ENCODE measurements at places on chromosomes 2 and 18.

- no peaks in the 10 kb centered on the region for H3K27me3 ChIP-seq
- H3K4me1 ChIP-seq, result no peaks in the 10 kb centered on the region
- no peak overlapping the region for H3K4me3 ChIP-seq
- no peaks in the 10 kb centered on the region for H3K36me3 ChIP-seq
- no peak for DNase-seq
These were observed 239.3 kb downstream of the GLI2 start for GRCh38 chr2:120974950-120975349.

DNA sequence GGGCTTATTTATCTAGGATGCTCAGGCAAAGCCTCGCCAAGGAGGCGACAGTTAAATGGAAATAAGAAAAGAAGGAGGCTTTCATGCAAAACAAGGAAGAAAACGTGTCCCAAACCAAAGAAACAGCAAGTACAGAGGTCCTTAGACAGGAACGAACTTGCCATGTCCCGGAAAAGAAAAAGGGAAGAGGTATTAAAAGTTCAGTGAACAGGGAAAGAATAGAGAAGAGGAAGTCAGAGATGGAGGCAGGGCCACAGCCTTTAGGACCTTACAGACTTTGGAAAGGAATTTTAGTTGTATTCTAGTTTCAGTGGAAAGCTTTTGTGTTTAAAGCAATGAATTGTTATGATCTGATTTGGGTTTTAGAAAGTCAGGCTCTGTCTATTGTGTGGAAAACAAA, 22.1 kb downstream of the IKZF2 start:
- peaks cover 70% of the 10 kb centered on the region for H3K4me1 ChIP-seq
- no peaks in the 10 kb centered on the region for H3K27me3 ChIP-seq
- DNase-seq, result no peak
- no peaks in the 10 kb centered on the region for H3K36me3 ChIP-seq

- DNase-seq, result no peak
- H3K27ac ChIP-seq, result no peak overlapping the region
- H3K4me1 ChIP-seq, result no peaks in the 10 kb centered on the region
- no peak overlapping the region for H3K4me3 ChIP-seq
- no peaks in the 10 kb centered on the region for H3K36me3 ChIP-seq
- no peaks in the 10 kb centered on the region for H3K27me3 ChIP-seq
These were observed 53.0 kb downstream of the REEP1 start for GRCh38 chr2:86284401-86284841.

- H3K27ac ChIP-seq, result no peak overlapping the region
- no peaks in the 10 kb centered on the region for H3K27me3 ChIP-seq
- peak; percentile 49 for DNase-seq
- peaks cover 20% of the 10 kb centered on the region for H3K4me1 ChIP-seq
- H3K36me3 ChIP-seq, result no peaks in the 10 kb centered on the region
These were observed 5.3 kb upstream of the DLX1 start for GRCh38 chr2:172079838-172080640.

- H3K4me1 ChIP-seq, result no peaks in the 10 kb centered on the region
- H3K27ac ChIP-seq, result no peak overlapping the region
- H3K27me3 ChIP-seq, result no peaks in the 10 kb centered on the region
- DNase-seq, result peak; percentile 4
These were observed 555.9 kb upstream of the VRK2 start for GRCh38 chr2:57490741-57491140.

DNA sequence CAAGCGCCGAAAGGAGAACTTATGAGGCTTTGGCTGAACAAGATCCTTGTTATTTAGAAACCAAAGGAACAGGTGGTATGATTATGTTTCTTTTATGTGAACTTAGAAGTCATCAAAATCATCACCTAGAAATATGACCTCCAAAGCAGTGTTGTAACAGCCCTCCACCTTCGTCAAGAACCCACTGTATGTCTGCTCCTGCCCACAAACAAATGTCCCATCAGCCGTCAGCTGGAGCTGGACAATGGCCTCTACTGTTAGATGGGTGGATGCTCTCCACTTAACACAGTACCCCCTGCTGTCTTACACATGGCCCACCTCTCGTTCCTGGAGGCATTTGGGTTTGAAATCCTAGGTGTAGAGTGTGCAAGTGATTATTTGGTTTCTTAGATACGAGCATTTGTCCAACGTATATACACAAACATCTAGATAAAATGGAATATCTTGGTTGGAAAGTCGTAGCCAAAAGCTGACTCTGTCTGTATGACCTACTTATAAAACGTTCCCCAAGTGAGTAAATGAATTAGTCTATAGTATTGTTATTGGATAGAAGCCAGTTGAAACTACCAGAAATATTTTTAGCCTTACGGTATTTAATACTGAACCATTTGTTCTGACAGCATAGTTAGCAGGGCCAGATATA, 113.0 kb downstream of the CRIM1 start:
- no peaks in the 10 kb centered on the region for H3K27me3 ChIP-seq
- peak overlapping the region; percentile 61 for H3K27ac ChIP-seq
- H3K36me3 ChIP-seq, result peaks cover 12% of the 10 kb centered on the region
- no peak for DNase-seq
- H3K4me3 ChIP-seq, result no peak overlapping the region

GRCh38 chr2:190755772-190756415, 107.0 kb downstream of the NAB1 start:
- no peaks in the 10 kb centered on the region for H3K36me3 ChIP-seq
- DNase-seq, result no peak
- H3K4me3 ChIP-seq, result no peak overlapping the region
- H3K27me3 ChIP-seq, result no peaks in the 10 kb centered on the region
- no peak overlapping the region for H3K27ac ChIP-seq
- H3K4me1 ChIP-seq, result no peaks in the 10 kb centered on the region

- no peaks in the 10 kb centered on the region for H3K36me3 ChIP-seq
- no peak overlapping the region for H3K4me3 ChIP-seq
- H3K27ac ChIP-seq, result no peak overlapping the region
- H3K27me3 ChIP-seq, result no peaks in the 10 kb centered on the region
- DNase-seq, result no peak
- no peaks in the 10 kb centered on the region for H3K4me1 ChIP-seq
These were observed 820.0 kb downstream of the CPS1 start for GRCh38 chr2:211376410-211376809.

- DNase-seq, result no peak
- no peak overlapping the region for H3K4me3 ChIP-seq
- H3K4me1 ChIP-seq, result no peaks in the 10 kb centered on the region
- H3K27ac ChIP-seq, result no peak overlapping the region
- H3K36me3 ChIP-seq, result no peaks in the 10 kb centered on the region
- peaks cover 42% of the 10 kb centered on the region for H3K27me3 ChIP-seq
These were observed 67.7 kb downstream of the NCK2 start for GRCh38 chr2:105812180-105813044.

DNA sequence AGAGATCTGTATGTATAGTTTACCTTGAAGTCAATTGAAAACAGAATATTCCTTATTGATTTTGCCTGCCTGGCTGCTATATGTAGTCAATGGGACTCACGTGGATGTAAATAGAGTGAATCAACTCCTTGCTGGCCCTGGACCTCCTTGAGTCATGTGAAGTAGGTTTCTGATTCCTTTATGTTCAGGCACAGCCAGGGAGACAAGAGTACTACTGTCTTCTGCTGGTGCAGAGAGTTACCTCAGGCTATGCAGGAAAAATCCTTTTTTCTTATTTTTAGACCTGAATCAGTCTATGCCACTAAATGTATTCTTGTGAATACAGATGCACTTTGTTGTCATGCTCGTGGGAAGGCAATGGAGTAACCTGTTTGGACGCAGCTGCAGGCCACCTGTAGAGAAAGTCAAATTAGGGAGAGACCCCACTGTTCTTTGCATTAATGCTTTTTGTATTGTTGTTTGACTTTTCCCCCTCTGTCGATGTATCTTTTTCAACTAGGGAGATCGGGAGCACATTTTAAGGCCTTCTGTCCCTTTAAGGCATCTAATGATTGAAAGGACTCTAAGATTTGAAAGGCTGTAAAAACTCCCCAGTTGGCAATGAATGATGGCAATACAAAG, 473.9 kb downstream of the ARHGAP15 start:
- no peaks in the 10 kb centered on the region for H3K36me3 ChIP-seq
- peaks cover 35% of the 10 kb centered on the region for H3K4me1 ChIP-seq
- no peak overlapping the region for H3K27ac ChIP-seq
- no peak for DNase-seq
- no peaks in the 10 kb centered on the region for H3K27me3 ChIP-seq

- peaks cover 49% of the 10 kb centered on the region for H3K4me1 ChIP-seq
- H3K4me3 ChIP-seq, result no peak overlapping the region
- peak; percentile 83 for DNase-seq
- H3K27ac ChIP-seq, result peak overlapping the region; percentile 74
- H3K27me3 ChIP-seq, result no peaks in the 10 kb centered on the region
- H3K36me3 ChIP-seq, result no peaks in the 10 kb centered on the region
These were observed 316.8 kb upstream of the HS6ST1 start for GRCh38 chr2:128635361-128635900.

GRCh38 chr2:226131299-226131784, 668.3 kb downstream of the IRS1 start:
- no peak overlapping the region for H3K4me3 ChIP-seq
- H3K36me3 ChIP-seq, result no peaks in the 10 kb centered on the region
- no peaks in the 10 kb centered on the region for H3K4me1 ChIP-seq
- no peak overlapping the region for H3K27ac ChIP-seq

- H3K36me3 ChIP-seq, result no peaks in the 10 kb centered on the region
- no peak for DNase-seq
- H3K4me1 ChIP-seq, result peaks cover 3% of the 10 kb centered on the region
- no peak overlapping the region for H3K27ac ChIP-seq
These were observed 45.9 kb downstream of the MBOAT2 start for GRCh38 chr2:8957628-8958027.

DNA sequence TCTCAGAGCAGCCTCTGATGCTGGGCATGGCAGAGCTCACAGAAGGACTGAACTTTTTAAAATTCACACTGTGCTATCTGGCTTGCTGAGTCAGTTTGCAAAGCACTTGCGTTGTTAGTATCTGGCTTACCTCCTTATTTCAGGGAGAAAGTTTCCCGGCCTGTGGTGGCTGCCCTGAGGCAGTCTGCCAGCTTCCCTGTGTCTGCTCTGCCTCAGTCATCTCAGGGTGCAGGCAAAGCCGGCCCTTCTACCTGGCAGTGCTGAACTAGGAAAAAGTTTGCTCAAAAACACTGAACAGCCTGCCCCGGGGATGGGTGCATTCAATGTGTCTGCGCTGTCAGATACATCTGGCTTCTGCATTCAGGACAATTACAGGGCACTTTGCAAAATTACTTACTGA, 90.2 kb upstream of the UXS1 start:
- no peak overlapping the region for H3K27ac ChIP-seq
- H3K4me3 ChIP-seq, result no peak overlapping the region
- no peak for DNase-seq
- H3K4me1 ChIP-seq, result no peaks in the 10 kb centered on the region
- H3K27me3 ChIP-seq, result no peaks in the 10 kb centered on the region

- H3K4me3 ChIP-seq, result no peak overlapping the region
- no peaks in the 10 kb centered on the region for H3K36me3 ChIP-seq
- H3K27ac ChIP-seq, result no peak overlapping the region
- H3K4me1 ChIP-seq, result no peaks in the 10 kb centered on the region
- no peaks in the 10 kb centered on the region for H3K27me3 ChIP-seq
- no peak for DNase-seq
These were observed 88.8 kb downstream of the EPAS1 start for GRCh38 chr2:46385786-46386577.

- H3K4me1 ChIP-seq, result no peaks in the 10 kb centered on the region
- H3K36me3 ChIP-seq, result no peaks in the 10 kb centered on the region
These were observed 79.0 kb downstream of the TNP1 start for GRCh38 chr2:216780843-216781242.

- H3K36me3 ChIP-seq, result no peaks in the 10 kb centered on the region
- no peaks in the 10 kb centered on the region for H3K27me3 ChIP-seq
- no peak overlapping the region for H3K27ac ChIP-seq
- H3K4me3 ChIP-seq, result no peak overlapping the region
- no peak for DNase-seq
These were observed 16.3 kb upstream of the SERPINB5 start for GRCh38 chr18:63460414-63460813.

- H3K27me3 ChIP-seq, result no peaks in the 10 kb centered on the region
- H3K27ac ChIP-seq, result no peak overlapping the region
- H3K36me3 ChIP-seq, result no peaks in the 10 kb centered on the region
- peak; percentile 52 for DNase-seq
- H3K4me3 ChIP-seq, result no peak overlapping the region
These were observed 31.3 kb downstream of the LANCL1 start for GRCh38 chr2:210445116-210445707.

- H3K36me3 ChIP-seq, result no peaks in the 10 kb centered on the region
- no peaks in the 10 kb centered on the region for H3K4me1 ChIP-seq
- DNase-seq, result no peak
- no peaks in the 10 kb centered on the region for H3K27me3 ChIP-seq
- no peak overlapping the region for H3K4me3 ChIP-seq
These were observed 85.7 kb upstream of the UGP2 start for GRCh38 chr2:63755965-63756364.

DNA sequence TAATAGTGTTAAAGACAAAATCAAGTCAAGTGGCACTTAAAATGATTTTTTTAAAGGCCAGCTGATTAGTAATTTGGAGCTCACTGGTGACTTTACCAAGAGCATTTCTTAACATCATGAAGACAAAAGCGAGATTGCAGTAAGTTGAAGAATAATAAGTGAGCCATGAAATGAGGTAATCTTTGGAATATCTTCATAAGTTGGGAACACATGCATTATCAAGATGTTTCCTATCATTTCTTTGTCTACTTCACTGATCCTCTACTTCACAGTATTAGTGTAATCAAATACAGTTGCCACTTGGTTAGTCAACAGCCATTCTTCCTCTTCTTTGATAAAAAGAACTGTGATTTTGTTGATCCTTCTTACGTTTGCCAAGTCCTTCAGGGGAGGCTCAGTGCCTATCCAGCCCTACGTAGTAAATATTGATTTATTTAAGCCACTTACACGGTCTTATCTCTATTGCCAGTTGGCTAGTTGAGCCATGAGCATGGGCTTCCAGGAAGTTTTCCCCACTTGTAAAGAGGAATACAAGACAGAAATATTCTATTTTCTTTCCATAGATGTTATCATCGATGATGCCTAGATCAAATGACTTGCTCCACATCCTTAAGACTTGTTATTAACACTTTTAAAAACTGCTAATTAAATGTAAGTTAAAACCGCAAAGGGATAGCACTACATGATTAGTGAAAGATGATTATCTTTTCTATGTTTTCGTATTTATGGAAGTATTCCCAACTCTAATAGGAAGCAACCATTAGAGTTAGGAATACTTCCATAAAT, 46.1 kb downstream of the YES1 start:
- H3K4me3 ChIP-seq, result no peak overlapping the region
- H3K4me1 ChIP-seq, result no peaks in the 10 kb centered on the region
- H3K27me3 ChIP-seq, result no peaks in the 10 kb centered on the region
- H3K27ac ChIP-seq, result no peak overlapping the region

Measured in A673 (cell line).